ENCODE measurements at places on chromosomes 12 and 14.

DNA sequence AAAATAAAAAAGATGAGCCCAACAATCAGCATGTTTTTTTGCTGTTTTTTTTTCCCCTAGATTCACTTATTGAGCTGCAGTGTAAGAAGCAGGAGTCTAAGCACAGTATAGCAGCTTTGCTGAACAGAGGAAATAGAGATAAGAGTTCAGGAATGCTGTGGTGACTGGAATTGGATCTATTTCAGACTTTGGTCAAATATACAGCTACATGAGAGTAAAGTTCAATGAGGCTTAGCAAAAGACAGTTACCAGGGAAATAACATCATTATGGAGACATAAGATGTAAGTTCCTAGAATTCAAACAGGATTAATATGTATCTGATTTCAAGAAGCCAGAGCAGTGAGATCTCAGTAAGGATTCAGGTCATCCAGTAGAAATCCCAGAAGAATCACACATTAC lies 613.0 kb downstream of the RPS29 start:
- no peak for DNase-seq

GRCh38 chr12:113007166-113007565 lies 28.8 kb downstream of the OAS2 start:
- no peak for DNase-seq

DNA sequence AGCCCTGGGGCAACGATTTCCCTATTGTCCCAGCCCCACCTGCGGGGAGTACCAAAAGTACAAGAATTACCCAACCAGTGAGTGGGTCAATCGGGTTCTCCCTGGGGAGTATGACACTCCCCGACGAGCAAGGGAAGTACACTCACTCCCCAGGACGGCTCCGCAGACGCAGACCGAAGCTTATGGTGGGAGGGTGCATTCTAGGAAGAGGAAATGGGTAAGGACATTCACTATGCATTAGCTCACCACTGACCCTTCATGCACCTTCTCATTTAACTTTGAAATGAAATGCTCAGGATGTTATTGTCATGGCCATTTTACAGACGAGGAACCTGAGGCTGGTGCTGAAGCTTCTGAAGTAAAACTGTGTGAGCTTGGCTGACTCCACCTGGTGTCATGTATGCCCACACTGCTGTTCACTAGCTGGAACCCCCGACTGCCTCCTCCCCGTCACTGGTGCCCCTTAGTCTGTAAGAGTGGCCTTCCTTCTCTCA lies 45.8 kb upstream of the TMED10 start:
- DNase-seq = no peak

GRCh38 chr14:76755610-76756370 lies 5.5 kb upstream of the VASH1 start:
- no peak for DNase-seq

DNA sequence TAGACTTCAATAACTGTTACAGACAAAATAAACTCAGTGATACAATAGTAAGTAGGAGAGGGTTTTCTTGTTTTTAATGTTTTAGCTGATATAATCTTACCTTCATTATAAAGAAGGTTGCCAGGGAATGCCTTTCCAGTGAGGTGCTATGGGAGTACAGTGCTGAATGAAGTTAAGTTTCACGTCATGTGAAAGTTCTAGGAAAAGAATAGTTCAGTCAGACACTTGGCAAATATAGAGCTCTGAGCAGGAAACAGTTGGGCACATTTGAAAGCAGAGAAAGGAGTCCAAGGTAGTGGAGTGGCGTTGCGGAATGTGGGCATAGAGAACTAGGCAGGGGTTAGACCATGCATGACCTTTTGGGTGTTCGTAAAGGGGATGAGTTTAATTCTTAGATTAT lies 88.6 kb upstream of the DCN start:
- no peak for DNase-seq

GRCh38 chr12:117188961-117189724 lies 1.1 kb downstream of the FBXO21 start:
- no peak for DNase-seq

- DNase-seq = no peak
These were observed 12.5 kb downstream of the PCNX1 start for GRCh38 chr14:70919774-70920173.

DNA sequence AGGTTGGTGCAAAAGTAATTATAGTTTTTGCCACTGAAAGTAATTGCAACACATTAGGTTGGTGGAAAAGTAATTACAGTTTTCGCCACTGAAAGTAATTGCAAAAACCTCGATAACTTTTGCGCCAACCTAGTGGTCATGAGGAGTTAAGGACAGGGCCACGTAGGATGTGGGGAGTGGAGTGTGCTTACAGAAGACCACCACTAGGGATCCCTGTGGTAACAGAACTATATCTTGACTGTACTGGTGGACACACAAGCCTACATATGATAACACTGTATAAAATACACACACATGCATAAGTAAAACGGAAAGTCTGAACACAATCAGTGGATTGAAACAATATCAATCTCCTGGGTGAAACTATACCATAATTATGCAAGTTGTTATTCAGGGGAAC lies 187.4 kb upstream of the ABCD2 start:
- DNase-seq = no peak

DNA sequence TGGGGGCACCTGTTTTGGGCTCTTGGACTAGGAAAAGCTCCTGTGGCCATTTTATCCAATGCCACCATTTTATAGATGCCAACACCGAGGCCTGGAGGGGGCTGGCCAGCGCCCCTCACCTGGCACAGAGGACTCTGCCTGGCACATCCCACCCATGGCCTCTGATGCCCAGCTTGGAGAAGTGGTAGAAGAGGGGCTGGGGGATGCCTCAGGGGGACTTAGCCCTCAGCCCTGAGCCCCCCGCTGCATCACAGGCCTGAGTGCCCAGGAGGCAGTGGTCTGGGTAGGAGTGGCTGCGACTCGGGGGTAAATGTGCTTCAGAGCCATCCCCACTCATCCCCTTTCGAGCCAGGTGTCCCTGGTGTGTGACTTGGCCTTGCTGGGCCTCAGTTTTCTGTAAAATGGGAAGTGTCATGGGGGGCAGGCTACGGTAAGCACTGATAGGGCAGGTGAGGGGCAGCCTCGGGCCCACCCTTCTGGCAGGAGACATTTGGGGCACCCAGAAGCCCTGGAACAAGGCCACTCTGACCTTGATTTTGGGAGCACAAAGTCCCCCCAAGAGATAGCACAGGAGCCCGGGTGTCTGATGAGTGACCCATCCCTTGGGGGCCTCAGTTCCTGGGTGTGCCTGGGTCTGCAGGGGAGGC lies 22.5 kb downstream of the SH2B3 start:
- DNase-seq = no peak

Measured in activated CD8-positive, alpha-beta memory T cell treated with anti-CD3 and anti-CD28 coated beads for 48 hours (primary cell).